ENCODE measurements at places on chromosomes 7 and 10. TPM values are rescaled to one million over a fixed set of nuclear protein-coding genes. Genes with fewer than 3 reads are reported as not detected.
A peak's percentile ranks its signal among the peaks of the same experiment; 100 is the strongest.

Gene SFRP5
- 0.40 TPM for total RNA-seq

Gene CACNA2D1
- total RNA-seq = 0.49 TPM

Gene PLA2G12B
- not detected for total RNA-seq

GRCh38 chr7:78018641-78019446, 220.3 kb downstream of the PHTF2 start:
- no peaks in the 10 kb centered on the region for H3K36me3 ChIP-seq
- H3K4me3 ChIP-seq = peak overlapping the region; percentile 32
- peaks cover 26% of the 10 kb centered on the region for H3K4me1 ChIP-seq
- H3K27ac ChIP-seq = peak overlapping the region; percentile 69
- peak; percentile 37 for DNase-seq

DNA sequence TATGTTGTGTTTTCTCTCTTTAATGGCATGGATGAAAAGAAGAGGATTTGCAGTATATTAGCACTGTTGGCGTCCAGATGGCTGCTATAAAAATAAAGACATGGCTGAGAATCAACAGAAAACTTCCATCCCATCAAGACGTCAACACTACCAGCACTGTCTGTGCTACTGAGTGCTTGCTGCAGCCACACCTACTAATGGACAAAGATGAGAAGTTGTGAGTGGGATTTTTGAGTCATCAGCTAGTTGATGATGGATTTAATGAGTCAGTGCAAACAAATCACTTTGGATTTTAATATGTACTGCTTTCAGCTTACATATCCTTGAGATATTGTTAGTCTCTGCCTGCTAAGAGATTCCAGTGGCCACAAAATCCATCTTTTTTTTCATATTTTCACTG, 631.0 kb upstream of the ANKRD30A start:
- no peaks in the 10 kb centered on the region for H3K36me3 ChIP-seq
- DNase-seq = no peak
- no peak overlapping the region for H3K4me3 ChIP-seq
- H3K4me1 ChIP-seq = no peaks in the 10 kb centered on the region

- H3K4me3 ChIP-seq = no peak overlapping the region
- no peaks in the 10 kb centered on the region for H3K36me3 ChIP-seq
- no peaks in the 10 kb centered on the region for H3K27me3 ChIP-seq
These were observed 356.4 kb downstream of the GALNT17 start for GRCh38 chr7:71488308-71488707.

GRCh38 chr10:126373972-126374371, 14.3 kb downstream of the ADAM12 start:
- no peaks in the 10 kb centered on the region for H3K4me1 ChIP-seq
- no peaks in the 10 kb centered on the region for H3K36me3 ChIP-seq
- no peak overlapping the region for H3K27ac ChIP-seq
